ENCODE measurements at places on chromosomes 12 and 14.

GRCh38 chr12:84696281-84696680 lies 216.3 kb downstream of the SLC6A15 start:
- no peak for DNase-seq

DNA sequence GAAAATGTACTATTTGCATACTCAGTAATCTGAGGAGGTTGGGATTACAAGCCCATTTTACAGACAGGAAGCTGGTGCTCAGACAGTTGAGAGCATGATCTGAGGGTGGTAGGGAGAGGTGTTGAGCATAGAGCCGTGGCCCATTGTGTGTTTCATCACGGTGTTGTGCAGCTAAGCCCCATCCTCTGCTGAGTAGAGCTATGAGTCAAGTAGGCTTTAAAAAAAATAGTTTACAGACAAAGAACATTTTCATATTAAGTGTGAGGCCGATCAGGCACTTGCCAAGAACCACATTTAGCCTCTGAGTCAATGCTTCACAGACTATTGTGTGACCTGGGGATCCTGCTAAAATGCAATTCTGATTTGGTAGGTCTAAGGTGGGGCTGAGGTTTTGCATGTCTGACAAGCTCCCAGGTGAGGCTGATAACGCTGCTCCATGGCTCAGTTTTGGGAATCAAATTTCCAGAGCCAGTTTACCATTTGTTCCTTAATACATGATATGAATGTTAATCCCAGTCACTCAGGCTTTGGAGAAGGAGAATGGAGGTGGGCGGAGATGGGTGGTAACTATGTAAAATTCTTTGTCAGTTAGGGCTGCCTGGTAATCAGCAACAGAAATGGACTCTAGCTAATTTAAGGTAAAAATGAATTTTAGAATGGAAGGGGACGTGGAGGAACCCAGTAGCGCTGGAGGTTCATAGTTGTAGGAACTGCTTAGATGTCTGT lies 22.2 kb downstream of the ZNF664 start:
- no peak for DNase-seq

DNA sequence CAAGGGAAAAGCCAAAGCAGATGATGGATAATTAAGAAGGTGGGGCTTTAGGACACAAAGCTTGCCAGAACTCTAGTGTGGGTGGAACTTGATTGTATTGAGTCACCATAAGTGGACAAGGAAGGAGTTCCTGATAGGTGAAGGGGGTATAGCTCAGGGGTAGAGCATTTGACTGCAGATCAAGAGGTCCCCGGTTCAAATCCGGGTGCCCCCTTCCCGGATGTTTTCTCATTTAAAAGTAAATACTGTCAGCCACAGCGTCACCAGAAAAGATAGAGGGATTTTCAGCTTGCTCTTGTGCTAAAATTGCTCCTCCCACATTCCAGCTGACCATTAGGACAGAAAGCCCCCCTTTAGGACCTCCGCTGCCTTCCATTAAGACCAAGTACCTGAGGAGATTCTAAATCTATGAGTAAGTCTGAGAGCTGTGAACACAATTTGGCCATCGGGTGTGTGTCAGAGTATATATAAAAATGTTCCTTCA lies 36.6 kb downstream of the DCAF4 start:
- no peak for DNase-seq

- no peak for DNase-seq
Observed at GRCh38 chr12:120496413-120497340, 764 bp downstream of the DYNLL1 start.

GRCh38 chr14:49769581-49770211 lies 1.7 kb downstream of the KLHDC2 start:
- DNase-seq = no peak

- DNase-seq = no peak
Observed at GRCh38 chr12:53062977-53063707, 13.3 kb downstream of the TNS2 start.

DNA sequence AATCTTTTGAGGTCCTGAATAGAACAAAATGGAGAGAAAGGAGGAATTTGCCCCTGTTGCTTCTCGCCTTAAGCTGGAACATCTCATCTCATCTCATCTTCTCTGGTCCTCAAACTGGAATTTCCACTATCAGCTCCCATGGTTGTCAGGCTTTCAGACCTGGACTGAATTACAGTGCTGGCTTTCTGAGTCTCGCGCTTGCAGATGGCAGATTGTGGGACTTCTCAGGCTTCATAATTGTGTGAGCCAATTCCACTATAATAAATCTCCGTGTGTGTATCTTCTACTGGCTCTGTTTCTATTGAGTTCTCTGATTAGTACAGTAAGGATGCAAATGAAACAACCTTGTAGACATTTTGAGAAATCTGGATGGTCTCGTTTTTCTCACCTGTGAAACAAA lies 199.0 kb downstream of the TMEM117 start:
- DNase-seq = no peak

DNA sequence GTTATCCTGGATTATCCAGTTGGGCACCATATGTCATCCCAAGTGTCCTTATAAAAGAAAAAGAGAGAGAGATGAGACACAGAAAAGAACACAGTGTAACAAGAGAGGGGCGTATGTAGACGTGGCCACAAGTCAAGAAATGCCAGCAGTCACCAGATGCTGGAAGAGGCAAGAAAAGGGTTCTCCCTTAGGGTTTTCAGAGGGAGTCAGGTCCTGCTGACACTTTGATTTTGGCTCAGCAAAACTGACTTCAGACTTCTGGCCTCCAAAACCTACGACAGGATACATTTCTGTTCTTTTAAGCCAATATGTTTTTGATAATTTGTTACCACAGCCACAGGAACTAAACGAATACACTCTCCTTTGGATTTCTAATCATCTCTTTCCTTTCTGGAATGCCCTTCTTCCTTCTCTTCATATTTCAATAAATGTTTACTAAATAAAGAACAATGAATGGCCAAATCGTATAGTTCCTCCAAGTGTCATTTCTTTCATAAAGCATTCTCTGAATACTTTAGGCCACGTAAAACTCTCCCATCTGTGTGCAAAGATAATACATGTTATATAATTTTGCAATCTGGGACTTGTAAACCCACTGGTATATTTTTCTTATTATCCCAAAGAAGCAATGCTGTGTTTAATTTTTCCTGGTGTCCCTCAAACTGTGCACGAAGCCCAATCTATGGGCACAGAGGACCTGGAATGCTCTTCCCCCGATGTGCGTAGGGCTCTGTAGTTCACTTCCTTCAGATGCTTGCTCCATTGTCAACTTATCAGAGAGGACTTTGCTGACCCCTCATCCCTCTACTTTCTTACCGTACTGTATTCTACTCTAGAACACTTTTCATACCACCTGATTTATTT lies 303.6 kb downstream of the CEP128 start:
- no peak for DNase-seq

GRCh38 chr12:11653215-11653753 lies 3.8 kb downstream of the ETV6 start:
- no peak for DNase-seq

DNA sequence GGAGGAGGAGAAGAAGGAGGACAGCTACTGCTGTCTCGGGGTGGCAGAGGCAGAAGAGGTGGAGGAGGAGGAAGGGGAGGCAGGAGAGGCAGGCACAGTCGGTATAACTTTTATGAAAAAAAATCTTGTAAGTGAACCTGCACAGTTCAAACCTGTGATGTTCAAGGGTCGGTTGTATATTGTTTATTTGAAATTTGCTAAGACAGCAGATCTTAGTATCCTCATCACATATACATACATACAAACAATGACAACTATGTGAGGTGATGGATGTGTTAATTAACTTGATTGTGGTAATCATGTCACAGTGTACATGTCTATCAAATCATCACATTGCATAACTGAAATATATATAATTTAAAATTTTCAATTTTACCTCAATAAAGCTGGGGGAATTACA lies 19.0 kb downstream of the ACTN1 start:
- no peak for DNase-seq

DNA sequence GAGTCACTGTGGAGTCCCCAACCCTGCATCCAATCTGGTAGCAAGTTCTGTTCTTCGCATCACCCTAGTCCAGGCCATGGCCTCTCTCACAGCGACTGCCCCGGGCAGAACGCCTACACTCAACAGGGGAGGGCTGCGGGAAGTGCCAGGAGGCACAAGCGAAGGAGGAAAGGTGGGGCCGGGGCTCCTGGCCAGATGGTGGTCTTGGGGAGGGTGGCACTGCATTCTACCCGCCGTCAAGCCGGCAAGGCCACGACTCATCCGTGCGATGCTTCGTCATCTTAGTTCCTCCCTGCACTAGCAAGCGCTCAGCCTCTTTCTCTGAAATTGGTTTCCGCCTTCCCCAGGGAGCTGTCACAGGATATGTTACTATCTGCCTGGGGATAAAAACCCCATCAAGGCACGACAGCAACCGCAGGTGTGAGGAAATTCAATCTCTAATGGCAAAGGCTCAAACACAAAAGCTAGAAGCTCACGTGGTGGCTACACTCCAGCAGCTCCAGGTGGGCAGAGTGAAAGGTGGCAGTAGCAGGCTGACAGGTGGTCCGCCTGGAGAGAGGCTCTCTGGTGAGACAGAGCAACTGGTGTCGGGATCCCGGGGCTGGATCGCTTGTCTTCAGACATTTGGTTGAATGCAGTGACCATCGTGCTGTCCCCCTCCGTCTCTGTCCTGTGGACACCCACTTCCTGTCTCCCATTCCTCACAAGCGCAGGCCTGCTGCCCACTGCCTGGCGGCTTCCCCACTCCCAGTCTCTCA lies 34.1 kb downstream of the ACADS start:
- DNase-seq = no peak

DNA sequence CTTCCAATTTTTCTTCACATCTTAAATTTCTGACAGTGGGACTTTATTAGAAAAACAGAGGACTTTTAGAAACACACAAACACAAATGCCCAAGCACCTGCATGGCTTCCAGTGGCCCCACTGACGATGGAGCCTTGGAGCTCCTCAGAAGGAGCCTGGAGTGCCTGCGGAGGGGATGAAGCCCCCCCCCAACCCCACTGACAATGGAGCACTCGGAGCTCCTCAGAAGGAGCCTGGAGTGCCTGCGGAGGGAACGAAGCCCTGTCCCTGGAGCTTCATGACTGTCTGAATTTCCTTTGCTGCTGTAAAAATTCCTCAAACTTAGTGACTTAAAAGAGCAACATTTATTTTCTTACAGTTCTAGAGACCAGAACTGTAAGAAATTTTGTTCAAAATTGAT lies 80.1 kb upstream of the VRK1 start:
- DNase-seq = no peak

DNA sequence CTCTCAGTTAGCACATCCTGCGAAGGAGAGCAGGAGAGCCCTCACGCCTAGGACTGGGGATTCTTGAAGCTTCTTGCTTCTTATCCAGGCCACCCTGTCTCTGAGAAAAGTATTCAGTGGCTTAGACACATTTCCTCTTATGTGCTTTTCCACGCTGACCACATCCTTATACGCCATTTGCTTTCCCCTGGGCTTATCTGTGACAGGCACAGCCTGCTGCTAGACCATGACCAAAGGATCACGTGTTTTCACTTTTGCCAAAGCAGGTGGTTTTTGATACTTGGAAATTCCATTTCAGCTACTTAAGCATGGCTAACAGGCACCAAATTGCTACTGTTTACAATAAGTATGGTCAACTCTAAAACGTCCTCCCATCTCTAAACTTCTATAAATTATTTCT lies 587.4 kb downstream of the AACS start:
- no peak for DNase-seq

- no peak for DNase-seq
Observed at GRCh38 chr12:92757597-92758121, 54.9 kb downstream of the PLEKHG7 start.

DNA sequence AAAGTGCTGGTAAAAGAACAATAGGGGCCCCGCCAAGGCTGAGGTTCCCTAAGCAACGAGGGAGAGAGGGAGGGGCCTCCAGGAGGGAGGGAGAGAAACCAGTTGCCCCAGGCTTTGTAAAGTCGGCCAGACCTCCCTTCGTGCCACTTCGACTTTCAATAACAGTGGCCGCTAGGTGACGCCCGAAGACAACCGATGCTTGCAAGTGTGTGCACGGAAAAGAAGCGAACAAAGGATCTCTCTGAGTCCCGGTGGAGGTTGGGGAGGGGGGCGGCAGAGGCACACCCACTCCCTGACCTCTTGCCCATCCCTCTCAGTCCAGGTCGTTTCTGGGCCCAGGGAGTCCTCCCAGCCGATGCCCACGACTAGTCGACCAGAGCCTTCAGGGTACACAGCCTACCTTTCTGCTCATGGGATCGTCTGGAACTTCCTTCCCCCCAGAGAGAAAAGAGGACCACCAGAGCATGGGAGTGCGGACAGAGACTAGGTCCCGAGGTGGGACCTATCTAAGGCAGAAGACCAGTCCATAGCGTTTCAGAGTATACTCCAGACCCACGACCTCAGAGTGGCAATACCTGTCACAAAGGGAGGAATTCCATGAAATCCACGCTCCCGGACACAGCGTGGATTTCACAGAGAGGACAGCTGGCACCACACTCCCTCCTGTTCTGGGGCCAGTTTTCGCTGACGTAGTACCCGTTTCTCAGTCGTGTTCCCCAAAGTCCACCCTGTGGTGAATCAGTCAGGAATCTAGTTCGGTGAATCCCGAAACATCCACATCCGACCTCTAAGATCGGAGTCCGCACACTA lies 262.7 kb upstream of the ALG10B start:
- no peak for DNase-seq

DNA sequence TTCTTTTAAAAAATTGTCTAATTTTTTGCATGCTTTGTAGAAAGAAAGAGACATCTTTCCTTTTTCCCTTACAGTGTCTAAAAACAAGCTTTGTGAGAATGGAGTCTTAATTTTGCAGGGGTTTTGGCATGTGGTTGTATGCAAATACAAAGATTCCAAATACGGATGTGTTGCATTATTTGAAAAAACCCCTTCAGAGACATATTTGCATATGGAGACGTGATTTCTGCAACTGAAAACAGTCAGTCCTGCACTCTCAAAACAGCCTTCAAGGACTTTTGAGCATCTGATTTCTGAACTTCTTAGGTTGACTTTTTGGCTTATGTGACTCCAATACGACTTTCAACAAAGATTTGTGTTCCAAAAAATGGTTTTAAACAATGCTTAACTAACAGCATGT lies 7.8 kb downstream of the IRAK3 start:
- DNase-seq = no peak

DNA sequence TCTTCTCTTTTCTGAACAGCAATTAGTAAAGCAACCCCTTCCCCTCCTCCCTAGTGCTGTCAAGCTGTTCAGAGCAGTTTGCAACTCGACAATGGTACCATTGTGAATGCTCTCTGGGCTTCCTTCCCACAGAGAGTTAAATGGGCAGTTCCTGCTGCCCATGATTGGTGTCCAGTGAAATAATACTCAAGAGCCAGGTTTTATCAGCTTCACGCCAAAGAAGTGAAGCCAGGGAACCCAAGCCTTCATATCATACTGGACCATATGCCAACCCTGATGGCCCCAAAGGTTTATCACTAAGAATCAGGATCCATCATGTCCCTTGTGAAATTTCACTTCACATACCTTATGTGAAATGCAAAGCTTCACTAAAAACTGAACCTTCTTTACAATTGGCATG lies 24.7 kb downstream of the INSM2 start:
- peak; percentile 53 for DNase-seq

GRCh38 chr14:78700236-78700635 lies 530.1 kb downstream of the NRXN3 start:
- DNase-seq = no peak

DNA sequence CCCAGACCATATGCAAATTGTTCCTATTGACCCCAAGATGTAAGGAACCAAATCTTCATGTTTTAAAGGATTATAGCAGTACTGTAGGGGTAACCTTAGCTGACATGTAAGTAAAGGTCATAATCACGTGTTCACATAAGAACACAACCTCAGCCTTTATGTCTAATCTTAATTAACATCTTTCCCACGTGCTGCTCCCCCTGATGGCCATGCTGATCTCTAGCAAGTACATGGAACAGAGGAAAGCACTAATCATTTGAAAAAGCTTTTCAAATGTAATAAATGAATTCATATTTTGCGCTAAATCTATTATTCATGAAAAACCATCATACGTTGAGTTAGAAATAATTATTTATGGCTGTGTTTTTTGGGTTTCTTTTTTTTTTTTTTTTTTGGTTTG lies 30.5 kb upstream of the ITPR2 start:
- no peak for DNase-seq
